ENCODE measurements at places on chromosomes 1 and 21. TPM values are rescaled to one million over a fixed set of nuclear protein-coding genes. Genes with fewer than 3 reads are reported as not detected.

DNA sequence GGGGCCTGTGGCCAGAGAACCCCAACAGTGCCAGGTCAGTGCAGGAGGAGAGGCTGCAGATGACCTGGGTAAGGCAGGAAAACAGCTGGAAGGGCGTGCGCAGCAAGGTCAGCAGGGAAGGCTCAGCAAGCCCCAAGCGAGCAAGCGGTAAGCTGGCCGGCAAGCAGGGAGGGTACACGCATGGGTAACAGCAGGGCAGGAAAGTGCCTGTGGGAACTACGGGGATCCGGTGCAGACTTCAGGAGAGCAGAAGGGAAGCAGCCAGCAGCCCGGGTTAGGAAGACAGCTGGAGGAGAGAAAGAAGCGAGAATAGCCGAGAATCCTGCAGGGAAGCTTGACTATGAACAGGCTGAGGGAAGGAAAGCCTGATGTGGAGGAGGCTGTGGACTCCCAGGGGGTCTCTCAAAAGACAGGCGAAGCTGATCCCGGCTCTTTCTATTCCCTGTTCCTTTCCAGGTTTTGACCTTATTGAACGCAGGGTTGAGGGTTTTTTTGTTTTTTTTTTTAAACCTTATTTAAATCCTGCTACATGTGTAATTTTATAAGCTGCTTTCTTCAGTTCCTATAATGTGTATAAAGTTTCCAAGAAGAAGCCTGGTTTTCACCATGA is 20.9 kb downstream of the UMODL1 start:
- H3K4me1 ChIP-seq: no peaks in the 10 kb centered on the region
- no peak overlapping the region for H3K4me3 ChIP-seq
- H3K27me3 ChIP-seq: no peaks in the 10 kb centered on the region
- no peak for DNase-seq
- no peaks in the 10 kb centered on the region for H3K36me3 ChIP-seq

GRCh38 chr1:168504064-168504837 is 39.5 kb downstream of the XCL2 start:
- no peaks in the 10 kb centered on the region for H3K4me1 ChIP-seq
- no peak for DNase-seq
- H3K27me3 ChIP-seq: no peaks in the 10 kb centered on the region
- no peak overlapping the region for H3K27ac ChIP-seq

The GNG4 gene
- total RNA-seq: 0.15 TPM

The TOMM40L gene
- total RNA-seq: 8.2 TPM

The LCE1C gene
- not detected for total RNA-seq

DNA sequence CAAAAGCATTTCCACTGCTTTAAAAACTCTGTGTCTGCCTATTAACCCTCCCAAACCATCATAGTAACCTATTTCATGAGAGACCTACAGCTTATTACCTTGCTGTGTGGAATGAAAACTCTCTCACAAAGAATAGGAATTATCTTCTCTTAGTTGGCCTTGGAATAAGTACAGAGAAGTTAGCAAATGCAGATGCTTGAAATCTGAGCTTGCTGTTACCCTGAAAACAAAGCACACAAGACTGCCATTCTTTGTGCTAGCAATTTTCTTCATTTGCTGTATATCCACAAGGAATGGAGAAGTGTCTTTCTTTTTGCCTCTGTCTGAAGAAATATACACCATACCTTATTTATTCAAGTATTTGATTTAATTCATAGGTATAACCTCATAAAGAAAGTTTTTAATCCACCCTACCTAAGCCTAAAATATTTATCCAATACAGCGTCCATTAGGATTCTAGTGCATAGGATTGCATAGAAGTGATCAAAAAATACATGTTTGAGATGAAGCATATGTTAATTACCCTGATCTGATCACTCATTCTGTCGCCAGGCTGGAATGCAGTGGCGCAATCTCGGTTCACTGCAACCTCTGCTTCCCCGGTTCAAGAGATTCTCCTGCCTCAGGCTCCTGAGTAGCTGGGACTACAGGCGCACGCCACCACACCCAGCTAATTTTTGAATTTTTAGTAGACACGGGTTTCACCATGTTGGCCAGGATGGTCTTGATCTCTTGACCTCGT is 451.1 kb downstream of the LTN1 start:
- H3K4me3 ChIP-seq: no peak overlapping the region
- H3K27me3 ChIP-seq: no peaks in the 10 kb centered on the region
- H3K36me3 ChIP-seq: no peaks in the 10 kb centered on the region
- H3K27ac ChIP-seq: no peak overlapping the region

GRCh38 chr1:43206600-43207228 is 34.6 kb downstream of the CFAP57 start:
- H3K4me1 ChIP-seq: no peaks in the 10 kb centered on the region
- H3K27me3 ChIP-seq: no peaks in the 10 kb centered on the region
- H3K36me3 ChIP-seq: no peaks in the 10 kb centered on the region
- peak overlapping the region; percentile 29 for H3K27ac ChIP-seq
- no peak for DNase-seq

DNA sequence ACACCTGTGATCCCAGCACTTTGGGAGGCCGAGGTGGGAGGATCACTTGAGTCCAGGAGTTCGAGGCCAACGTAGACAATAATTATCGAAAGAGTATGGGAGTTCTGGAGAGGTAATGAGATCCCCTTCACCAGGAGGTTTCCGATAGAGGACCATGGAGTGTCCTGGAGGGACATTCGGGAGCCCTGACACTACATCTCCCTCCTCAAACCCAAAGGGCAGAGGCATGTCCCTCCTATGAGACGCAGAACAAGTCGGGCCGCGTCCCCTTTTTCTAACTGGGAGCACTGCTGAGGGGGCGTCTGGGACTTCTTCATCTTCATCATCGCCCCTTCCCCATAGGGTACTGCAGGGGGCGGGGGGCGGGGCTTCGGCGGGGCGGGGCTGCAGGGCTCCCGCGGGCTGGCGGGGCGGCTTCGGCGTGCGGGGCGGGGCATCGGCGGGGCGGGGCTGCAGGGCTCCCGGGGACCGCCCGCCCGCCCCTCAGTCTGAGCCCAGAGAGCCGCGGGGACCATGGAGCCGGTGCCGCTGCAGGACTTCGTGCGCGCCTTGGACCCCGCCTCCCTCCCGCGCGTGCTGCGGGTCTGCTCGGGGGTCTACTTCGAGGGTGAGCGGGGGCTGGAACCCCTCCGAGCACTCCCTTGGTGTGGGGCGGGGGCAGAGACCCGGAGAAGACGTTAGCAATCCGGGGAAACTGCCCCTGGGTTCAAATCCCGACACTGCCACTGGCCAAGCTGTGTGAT is at the start of gene THEMIS2:
Gene THEMIS2 (plus strand): TSS at position 486 of the 743 bp plus-strand sequence. CDS start 28 bp downstream, at position 514.
- no peaks in the 10 kb centered on the region for H3K4me1 ChIP-seq
- no peak for DNase-seq
- no peaks in the 10 kb centered on the region for H3K36me3 ChIP-seq

- H3K4me1 ChIP-seq: no peaks in the 10 kb centered on the region
- H3K36me3 ChIP-seq: no peaks in the 10 kb centered on the region
- DNase-seq: no peak
Observed at GRCh38 chr1:241589521-241589920, 50.6 kb downstream of the CHML start.

DNA sequence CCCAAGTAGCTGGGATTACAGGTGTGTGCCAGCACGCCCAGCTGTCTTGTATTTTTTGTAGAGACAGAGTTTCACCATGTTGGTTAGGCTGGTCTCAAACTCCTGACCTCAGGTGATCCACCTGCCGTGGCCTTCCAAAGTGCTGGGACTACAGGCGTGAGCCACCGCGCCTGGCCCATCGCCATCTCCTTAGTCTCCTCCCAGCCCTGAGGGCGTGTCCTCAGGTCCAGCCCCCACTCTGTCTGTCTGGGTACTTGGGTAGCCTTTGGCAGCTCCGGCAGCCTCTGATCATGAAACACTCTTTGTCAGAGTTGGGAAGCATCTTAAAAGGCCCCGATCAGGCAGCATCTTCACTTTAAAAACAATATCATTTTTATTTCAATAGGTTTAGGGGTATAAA is 90.3 kb upstream of the DISP3 start:
- H3K4me3 ChIP-seq: no peak overlapping the region
- no peak for DNase-seq
- no peaks in the 10 kb centered on the region for H3K27me3 ChIP-seq
- H3K36me3 ChIP-seq: no peaks in the 10 kb centered on the region
- no peak overlapping the region for H3K27ac ChIP-seq

GRCh38 chr1:70720109-70720508 is 309.0 kb downstream of the CTH start:
- H3K4me3 ChIP-seq: no peak overlapping the region
- H3K36me3 ChIP-seq: no peaks in the 10 kb centered on the region
- no peak for DNase-seq
- no peaks in the 10 kb centered on the region for H3K4me1 ChIP-seq
- H3K27me3 ChIP-seq: no peaks in the 10 kb centered on the region

DNA sequence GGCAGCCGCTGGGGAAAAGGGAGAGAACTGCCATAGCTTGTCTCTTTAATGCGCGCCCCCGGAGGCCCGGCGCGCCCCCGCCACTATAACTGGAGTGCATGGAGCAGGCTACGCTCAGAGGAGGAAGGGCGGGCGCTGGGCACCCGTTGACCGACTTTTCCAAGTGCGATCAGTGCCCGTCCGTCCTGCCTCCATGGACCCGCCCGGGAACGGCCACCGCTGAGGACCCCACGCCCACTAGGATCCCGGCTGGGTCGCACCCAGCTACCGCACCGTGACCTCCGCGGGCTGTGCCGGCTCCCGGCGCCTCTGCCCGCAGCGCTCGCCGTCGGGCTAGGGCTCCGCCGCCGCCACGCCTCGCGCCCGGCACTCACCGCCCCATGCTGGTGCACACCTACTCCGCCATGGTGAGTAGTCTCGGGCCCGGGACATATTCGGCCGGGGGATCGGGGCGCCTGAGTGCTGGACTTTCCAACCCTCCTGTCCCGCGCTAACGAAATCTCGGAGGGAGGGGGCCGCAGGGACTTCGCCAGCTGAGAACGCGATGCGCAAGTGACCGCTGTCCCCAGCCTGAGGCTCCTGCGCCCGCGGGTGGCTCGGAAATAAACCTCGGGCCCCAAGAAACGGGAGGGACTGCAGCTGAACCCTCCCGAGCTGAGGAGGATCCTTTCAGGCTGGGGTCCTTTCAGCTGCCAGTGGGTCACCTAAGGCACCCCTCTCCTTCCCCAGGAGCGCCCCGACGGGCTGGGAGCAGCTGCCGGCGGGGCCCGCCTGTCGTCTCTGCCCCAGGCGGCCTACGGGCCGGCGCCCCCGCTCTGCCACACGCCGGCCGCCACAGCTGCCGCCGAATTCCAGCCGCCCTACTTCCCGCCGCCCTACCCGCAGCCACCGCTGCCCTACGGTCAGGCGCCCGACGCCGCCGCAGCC is at the start of gene TFAP2E:
Gene TFAP2E (plus strand): TSS at position 117 of the 927 bp plus-strand sequence. CDS start 264 bp downstream, at position 381.
- DNase-seq: no peak
- no peaks in the 10 kb centered on the region for H3K36me3 ChIP-seq
- H3K27me3 ChIP-seq: no peaks in the 10 kb centered on the region
- H3K27ac ChIP-seq: no peak within 1 kb of the TSS
- H3K4me3 ChIP-seq: peak within 1 kb of the TSS; percentile 59

The NES gene
- total RNA-seq: 9.9 TPM

DNA sequence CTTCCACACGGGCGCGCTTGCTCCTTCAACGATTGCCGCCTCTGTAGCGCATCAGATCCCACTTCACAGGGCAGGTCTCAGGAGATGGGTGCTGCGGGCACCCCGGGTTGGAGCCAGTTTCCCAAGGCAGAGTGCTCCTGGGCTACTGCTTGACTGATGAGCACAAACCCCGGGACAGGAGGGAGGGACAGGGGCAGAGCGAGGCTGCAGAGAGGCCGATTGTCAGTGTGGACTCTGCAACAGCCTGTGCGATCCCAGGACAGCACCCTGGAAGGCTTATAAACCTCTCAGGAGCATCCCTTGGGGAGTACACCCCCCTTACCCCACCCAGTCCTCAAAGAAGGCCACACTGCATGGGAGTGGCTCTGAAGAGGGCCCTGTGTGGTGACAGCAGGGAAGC is 28.0 kb upstream of the BACE2 start:
- no peaks in the 10 kb centered on the region for H3K36me3 ChIP-seq
- DNase-seq: no peak
- peaks cover 10% of the 10 kb centered on the region for H3K4me1 ChIP-seq
- no peak overlapping the region for H3K27ac ChIP-seq
- no peak overlapping the region for H3K4me3 ChIP-seq

- H3K27me3 ChIP-seq: no peaks in the 10 kb centered on the region
- no peak overlapping the region for H3K27ac ChIP-seq
- H3K36me3 ChIP-seq: no peaks in the 10 kb centered on the region
- no peaks in the 10 kb centered on the region for H3K4me1 ChIP-seq
Observed at GRCh38 chr1:30028283-30028682, 695.1 kb downstream of the MATN1 start.

- H3K36me3 ChIP-seq: no peaks in the 10 kb centered on the region
- H3K27me3 ChIP-seq: no peaks in the 10 kb centered on the region
Observed at GRCh38 chr1:17847111-17847510, 92.0 kb downstream of the ACTL8 start.

GRCh38 chr1:30514137-30514654 is 209.2 kb downstream of the MATN1 start:
- H3K36me3 ChIP-seq: no peaks in the 10 kb centered on the region
- no peaks in the 10 kb centered on the region for H3K27me3 ChIP-seq
- no peak for DNase-seq

GRCh38 chr1:28580722-28581530 is 11.1 kb upstream of the RAB42 start:
- peak overlapping the region; percentile 86 for H3K27ac ChIP-seq
- H3K4me1 ChIP-seq: peaks cover 10% of the 10 kb centered on the region
- peak overlapping the region; percentile 91 for H3K4me3 ChIP-seq
- no peaks in the 10 kb centered on the region for H3K27me3 ChIP-seq

The RXRG gene
- total RNA-seq: not detected

GRCh38 chr1:223118418-223118817 is 24.6 kb downstream of the TLR5 start:
- no peak for DNase-seq
- H3K4me3 ChIP-seq: no peak overlapping the region
- no peaks in the 10 kb centered on the region for H3K27me3 ChIP-seq
- no peaks in the 10 kb centered on the region for H3K36me3 ChIP-seq

DNA sequence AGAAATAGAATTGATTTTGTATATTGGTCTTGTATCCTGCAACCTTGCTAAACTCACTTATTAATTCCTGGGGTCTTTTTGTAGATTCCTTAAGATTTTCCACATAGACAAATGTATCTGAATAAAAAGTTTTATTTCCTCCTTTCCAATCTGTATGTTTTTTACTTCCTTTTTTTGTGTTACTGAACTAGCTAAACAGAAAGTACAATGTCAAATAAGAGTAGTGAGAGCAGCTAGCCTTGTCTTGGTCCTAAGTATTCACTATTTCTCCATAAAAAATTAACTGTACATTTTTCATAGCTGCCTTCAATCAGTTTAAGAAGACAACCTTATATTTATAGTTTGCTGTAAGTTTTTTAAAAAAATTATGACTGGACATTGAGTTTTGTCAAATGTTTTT is 74.9 kb downstream of the FASLG start:
- H3K27ac ChIP-seq: no peak overlapping the region
- no peaks in the 10 kb centered on the region for H3K27me3 ChIP-seq
- H3K36me3 ChIP-seq: no peaks in the 10 kb centered on the region
- no peak overlapping the region for H3K4me3 ChIP-seq

- H3K27me3 ChIP-seq: no peaks in the 10 kb centered on the region
- no peaks in the 10 kb centered on the region for H3K4me1 ChIP-seq
- DNase-seq: no peak
Observed at GRCh38 chr1:170694172-170694926, 30.4 kb downstream of the PRRX1 start.

- H3K27me3 ChIP-seq: no peaks in the 10 kb centered on the region
- H3K36me3 ChIP-seq: no peaks in the 10 kb centered on the region
- no peaks in the 10 kb centered on the region for H3K4me1 ChIP-seq
Observed at GRCh38 chr1:190373705-190374336, 103.8 kb downstream of the BRINP3 start.
